ENCODE measurements at places on chromosomes 13 and 19.
A peak's percentile ranks its signal among the peaks of the same experiment; 100 is the strongest.

DNA sequence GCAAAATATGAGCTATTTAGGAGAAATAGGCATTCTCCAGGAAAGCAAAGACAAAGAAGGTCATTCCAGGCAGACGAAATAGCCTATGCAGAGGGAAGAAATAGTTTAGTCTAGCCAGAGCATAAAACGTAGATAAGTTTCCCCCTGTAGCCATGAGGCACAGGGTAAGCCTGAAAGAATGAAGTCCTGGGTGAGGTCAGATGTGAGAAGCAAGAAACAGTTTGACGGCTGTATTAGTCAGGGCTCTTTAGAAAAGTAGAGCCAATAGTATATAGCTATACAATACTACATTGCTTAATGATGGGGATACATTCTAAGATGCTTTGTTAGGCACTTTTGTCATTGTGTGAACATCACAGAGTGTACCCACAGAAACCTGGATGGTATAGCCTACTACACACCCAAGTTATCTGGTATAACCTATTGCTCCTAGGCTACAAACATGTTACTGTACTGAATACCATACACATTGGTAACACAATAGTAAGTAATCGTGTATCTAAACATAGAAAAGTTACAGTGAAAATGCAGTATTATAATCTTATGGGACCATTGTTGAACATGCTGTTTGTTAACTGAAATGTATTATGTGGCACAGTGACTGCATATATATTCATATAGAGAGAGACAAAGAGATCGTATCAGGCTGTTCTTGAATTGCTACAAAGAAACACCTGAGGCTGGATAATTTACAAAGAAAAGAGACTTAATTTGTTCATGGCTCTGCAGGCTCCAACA, 59.3 kb upstream of the WDFY2 start:
- H3K4me1 ChIP-seq: peaks cover 25% of the 10 kb centered on the region
- peak; percentile 72 for DNase-seq
- H3K27me3 ChIP-seq: no peaks in the 10 kb centered on the region
- no peak overlapping the region for H3K27ac ChIP-seq
- H3K36me3 ChIP-seq: no peaks in the 10 kb centered on the region

- peaks cover 21% of the 10 kb centered on the region for H3K4me1 ChIP-seq
- no peak overlapping the region for H3K4me3 ChIP-seq
- no peak for DNase-seq
- no peaks in the 10 kb centered on the region for H3K27me3 ChIP-seq
- H3K36me3 ChIP-seq: no peaks in the 10 kb centered on the region
Observed at GRCh38 chr13:99351772-99352171, 44.6 kb upstream of the GPR183 start.

GRCh38 chr13:40420160-40420740, 246.2 kb downstream of the FOXO1 start:
- no peak overlapping the region for H3K4me3 ChIP-seq
- DNase-seq: no peak
- no peaks in the 10 kb centered on the region for H3K27me3 ChIP-seq
- H3K36me3 ChIP-seq: no peaks in the 10 kb centered on the region

- H3K4me1 ChIP-seq: no peaks in the 10 kb centered on the region
- no peak for DNase-seq
- H3K36me3 ChIP-seq: no peaks in the 10 kb centered on the region
- H3K27ac ChIP-seq: no peak overlapping the region
- H3K4me3 ChIP-seq: no peak overlapping the region
- H3K27me3 ChIP-seq: no peaks in the 10 kb centered on the region
Observed at GRCh38 chr13:41974262-41974900, 13.5 kb upstream of the VWA8 start.

GRCh38 chr19:39759457-39760184, 19.0 kb upstream of the LEUTX start:
- no peak overlapping the region for H3K4me3 ChIP-seq
- no peaks in the 10 kb centered on the region for H3K4me1 ChIP-seq
- no peaks in the 10 kb centered on the region for H3K36me3 ChIP-seq
- DNase-seq: no peak
- no peak overlapping the region for H3K27ac ChIP-seq

Measured in astrocyte (in vitro differentiated cells and primary cell).